A549 (cell line): ENCODE measurements at places on chromosomes 5 and 9. TPM values are rescaled to one million over a fixed set of nuclear protein-coding genes. Genes with fewer than 3 reads are reported as not detected.

Gene PMPCA
- 83.0 to 101 TPM (median 89.2 TPM) in 3 replicates for polyA plus RNA-seq

Gene FBXL7
- polyA plus RNA-seq, result 0.90 to 1.1 TPM (median 0.90 TPM) in 3 replicates

- no peak for DNase-seq
These were observed 191.0 kb downstream of the CACNA1B start for GRCh38 chr9:138068601-138069035.

DNA sequence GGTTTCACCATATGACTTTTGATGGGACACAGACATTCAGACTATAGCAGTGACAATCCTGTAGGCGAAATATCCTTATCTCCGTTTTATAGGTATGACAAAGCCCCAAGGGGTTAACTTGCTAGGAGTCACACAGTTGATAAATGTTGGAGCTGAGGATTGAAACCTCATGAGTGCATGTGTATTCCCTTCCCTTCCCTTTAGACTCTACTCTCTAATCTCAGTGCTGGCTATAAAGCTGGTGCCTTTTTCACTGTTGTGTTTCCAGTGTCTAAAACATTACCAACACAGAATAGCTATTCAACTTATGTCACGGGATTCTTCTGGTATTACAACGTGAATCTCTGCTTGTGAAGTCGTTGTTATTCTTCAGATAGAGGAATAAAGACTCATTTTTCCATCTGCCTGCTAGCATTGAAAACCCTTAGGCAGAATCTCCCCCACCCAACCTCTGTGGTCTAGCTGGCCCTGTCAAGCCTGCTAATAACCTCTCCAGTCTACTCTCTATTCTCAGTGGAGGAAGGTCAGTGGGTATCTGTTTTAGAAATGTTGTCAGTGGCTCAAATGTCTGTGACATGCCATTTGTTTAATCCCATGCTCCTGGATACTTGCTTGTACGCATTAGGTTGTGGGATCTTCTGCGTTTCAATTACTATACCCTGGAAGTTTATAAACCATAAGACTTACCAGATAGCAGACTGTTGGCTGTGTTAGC lies 121.2 kb downstream of the TLE4 start:
- DNase-seq, result no peak

GRCh38 chr9:36190388-36191289 lies at the start of gene CLTA:
Gene CLTA, plus strand, starts transcription at chr9:36190921. Its CDS starts 136 bp downstream, at chr9:36191057.
- DNase-seq, result peak; percentile 99

DNA sequence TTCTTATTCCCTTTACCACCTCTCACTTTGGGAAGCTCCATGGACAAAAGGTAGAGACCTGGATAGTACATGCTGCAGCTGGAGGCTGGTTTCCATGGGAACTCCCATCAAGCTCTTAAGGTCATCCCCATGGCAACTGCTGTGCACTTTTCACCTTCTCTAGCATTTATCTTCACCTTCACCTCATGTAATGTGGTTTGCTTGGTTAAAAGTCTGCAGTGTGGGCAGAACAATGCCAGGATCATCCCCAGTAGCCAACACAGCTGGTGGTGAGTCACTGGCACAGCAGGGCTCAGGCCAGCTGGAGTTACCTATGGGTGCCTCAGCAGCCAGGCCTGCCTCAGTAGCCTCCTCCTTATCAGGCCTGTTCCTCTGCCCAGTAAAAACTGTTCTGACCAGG lies 210.5 kb downstream of the GRIA1 start:
- DNase-seq, result no peak
